ENCODE measurements at places on chromosomes 5 and 9.

DNA sequence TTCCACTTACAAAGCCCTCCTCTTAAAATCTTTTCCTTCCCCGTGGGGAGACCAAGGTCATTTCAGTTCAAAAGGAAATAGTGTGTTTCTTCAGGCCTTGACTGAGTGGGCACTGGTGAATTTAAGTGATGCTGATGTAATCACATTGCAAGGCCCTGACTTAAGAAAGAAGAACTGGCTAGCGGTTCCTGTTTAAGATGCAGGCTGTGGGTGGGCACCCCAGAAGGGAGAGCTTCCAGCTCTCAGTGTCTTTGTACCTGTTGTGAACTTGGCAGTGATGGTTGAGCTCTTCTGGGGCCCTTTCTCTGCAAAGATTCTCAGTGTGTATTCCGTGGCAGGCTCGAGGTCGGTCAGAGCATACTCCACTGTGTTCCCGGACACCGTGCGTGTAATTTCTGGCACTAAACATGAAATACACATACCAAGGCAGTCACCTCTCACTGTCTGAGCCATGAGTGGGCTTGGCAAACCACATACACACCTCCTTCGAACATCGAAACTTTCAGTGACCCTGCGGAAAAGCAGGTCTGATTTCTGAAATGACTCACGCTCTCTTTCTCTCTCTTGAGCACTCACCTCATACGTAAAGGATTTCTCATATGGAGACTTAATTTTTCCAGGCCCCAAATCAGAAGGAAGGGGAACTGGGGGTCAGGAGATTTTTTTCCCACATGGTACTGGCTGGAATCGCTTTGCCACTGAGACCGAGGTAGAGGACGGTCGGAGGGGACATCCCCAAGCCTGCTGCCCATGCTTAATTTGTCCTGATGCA is 81.9 kb downstream of the TNC start:
- DNase-seq, result no peak

DNA sequence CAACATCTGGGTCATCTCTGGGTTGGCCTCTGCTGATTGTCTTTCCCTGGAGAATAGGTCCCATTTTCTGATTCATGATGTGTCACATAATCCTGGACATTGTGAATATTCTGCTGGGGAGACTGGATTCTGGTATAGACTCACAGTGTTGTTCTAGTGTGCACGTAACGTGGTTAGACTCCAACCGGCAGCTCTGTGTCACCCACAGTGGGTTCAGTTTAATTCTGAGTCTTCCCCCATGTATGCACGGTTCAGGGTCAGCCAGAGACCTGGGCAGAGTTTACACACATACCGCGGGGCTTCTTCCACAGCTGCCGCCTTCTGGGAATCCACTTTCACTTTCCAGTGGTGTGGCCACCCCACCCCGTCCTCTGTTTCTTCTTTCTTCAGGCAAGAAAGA is 38.0 kb upstream of the LRRC14B start:
- no peak for DNase-seq

DNA sequence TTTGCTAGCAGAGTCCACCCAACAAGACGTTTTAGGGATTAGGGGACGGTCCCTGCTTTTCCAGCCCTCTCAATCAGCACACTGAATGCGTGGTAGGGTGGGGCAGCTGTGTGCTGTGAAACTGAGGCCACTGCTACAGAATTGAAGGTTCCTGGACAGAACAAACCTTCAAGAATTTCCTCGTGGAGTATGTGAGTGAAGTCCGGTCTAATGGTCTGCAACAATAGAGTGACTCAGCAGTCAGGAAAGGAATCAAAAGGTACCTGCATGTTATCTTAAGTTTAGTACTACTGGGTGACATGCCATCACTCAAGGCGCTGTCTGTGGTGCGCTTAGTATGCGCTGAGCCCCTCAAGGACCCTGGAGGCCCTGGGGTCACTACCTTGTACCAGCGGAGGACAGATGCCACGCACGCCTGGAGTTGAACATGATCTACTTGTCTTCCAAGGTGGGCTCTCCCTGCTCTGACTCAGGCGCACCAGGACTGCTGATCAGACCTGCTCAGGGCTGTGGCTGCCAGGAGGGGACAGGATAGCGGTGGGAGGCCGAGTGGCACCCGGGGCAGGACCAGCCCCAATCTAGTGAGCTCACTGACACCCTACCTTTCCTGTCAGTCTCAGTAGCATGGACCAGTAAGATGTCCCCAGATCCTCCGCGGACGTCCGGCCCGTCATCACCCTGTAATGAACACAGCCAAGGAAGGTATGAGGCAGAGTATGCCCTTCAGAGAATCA is 50.5 kb downstream of the PRRT1B start:
- no peak for DNase-seq

GRCh38 chr9:80093695-80094094 is 521.9 kb downstream of the TLE4 start:
- no peak for DNase-seq

DNA sequence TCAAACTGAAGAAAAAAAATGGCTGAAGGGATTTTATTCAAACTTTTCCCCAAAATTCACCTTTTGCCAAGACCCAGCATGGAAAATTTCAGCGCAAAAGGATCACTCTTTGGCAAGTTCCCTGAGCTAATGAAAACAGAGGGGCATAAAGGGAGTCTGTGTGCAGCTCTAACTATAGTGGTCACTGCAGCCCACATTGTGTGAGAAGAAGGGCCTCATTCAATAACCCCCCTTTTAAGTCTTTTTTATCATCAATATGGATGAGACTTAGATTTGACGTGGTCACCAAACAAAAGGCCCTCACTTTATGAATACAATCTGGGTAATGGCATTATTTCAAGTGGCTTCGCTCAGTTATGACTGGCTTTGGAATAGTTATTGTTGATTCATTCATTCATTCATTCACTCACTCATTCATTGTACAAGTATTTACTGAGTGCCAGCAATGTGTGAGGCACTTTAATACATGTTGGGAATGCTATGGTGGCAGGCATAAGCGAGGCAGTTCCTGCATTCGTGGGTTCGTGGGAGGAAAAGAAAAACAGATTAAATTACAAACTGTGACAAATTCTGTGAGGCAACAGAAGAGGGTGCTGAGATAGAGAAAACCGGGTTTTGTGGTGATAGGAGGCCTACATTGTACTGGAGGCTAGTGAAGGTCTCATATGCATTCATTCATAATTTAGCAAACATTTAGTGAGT is 145.7 kb upstream of the KLF4 start:
- DNase-seq, result no peak

DNA sequence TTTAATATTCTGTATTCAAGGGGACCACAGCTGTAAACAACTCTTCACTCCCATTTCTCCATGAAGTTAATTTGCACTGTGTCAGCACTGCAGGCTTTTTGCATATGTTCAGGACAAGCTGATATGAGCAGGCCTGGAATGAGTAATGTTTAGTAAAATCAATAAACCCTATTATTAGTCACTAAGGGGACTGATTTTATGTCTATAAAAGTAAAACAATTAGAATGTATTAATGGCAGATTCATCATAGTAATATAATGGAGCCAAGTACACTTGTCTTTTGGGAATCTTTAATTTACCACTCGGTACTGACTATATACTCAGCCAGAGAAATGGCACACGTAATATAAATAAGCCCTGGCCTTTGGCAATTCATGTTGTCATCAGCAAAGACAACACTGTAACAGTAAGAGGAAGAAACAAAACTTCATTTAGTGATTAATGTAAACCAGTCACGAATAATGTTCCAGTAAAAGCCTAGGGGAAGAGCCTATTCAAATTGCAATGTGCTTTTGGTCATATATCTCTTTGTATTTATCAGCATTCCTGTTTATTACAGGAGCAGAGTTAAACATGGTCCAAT is 111.6 kb downstream of the ZNF608 start:
- DNase-seq, result no peak

- DNase-seq, result no peak
These were observed 61.1 kb downstream of the MLANA start for GRCh38 chr9:5951686-5952211.

DNA sequence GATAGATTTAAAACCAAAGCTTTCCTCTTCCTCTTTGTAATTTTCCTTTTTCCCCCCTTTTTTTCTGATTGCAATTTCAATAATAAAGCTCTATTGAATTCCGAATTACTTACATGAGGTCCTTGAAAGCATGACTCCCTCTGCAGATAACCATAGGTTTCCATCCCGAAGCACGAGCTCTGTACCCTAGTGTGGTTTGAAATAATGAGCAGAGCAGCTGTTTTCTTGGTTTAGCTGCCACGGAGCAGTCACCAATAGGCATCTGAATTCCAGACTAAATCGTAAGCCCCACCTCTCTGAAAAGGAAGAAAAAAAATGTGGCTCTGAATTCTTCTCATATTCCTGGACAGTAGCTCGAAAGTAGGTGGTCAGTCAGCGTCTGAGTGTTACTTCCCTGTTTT is 18.5 kb upstream of the GNE start:
- no peak for DNase-seq

DNA sequence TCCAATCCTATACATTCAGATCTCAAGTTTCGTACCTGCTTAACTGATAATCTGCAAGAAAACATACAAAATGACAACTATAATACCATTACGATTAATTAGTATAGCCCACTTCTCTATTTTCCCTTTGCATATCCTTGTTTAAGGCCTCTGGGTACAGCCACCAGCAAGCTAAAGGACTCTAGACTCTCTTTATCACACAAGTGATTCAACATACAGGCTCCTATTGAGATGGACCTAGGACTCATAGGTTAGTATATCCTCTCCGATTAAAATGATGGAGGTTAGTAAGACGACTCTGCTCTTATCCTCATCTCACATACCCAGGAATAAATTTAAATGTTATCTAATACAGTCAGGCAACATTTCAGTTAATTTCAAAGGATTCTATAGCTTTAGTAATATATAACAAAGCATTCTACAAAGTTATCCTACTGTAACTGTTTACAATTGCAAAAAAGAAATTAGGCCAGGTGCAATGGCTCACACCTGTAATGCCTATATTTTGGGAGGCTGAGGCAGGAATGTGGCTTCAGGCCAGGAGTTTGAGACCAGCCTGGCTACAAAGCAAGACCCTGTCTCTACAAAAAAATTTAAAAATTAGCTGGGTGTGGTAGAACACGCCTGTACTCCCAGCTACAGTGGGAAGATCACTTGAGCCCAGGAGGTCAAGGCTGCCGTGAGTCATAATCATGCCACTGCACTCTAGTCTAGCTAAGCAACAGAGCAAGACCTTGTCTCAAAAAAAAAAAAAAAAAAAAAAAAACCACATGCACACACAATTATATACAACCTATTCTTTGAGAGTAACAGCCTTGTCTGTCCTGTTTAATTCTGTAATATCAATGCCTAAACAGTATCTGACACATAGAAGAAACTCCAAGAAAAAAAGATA is 15.4 kb downstream of the HAUS6 start:
- peak; percentile 71 for DNase-seq

- no peak for DNase-seq
These were observed 44.8 kb downstream of the ABCA1 start for GRCh38 chr9:104883169-104883568.

- DNase-seq, result no peak
These were observed 15.0 kb upstream of the HSPB3 start for GRCh38 chr5:54440456-54440893.

- DNase-seq, result no peak
These were observed 248.3 kb downstream of the FSTL4 start for GRCh38 chr5:133363807-133364587.

DNA sequence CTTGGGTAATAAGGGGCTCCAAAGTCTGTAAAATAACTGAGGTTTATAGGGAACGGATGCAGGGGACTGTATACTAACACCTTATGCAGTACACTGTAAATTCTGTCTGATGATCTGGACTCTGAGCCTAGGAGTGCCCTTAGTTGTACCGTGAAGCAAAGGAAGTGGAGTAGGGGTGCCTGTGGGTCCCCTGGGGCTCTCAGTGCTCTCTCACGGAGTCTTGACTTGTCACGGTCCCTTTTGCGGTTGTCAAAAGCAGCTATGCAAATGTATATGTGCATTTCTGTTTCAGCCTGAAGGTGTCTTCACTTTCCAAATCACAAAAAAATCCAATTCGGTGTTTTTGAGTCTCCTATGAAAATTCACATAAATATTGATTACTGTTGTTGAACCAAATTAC is 17.8 kb downstream of the DMRT1 start:
- DNase-seq, result no peak

DNA sequence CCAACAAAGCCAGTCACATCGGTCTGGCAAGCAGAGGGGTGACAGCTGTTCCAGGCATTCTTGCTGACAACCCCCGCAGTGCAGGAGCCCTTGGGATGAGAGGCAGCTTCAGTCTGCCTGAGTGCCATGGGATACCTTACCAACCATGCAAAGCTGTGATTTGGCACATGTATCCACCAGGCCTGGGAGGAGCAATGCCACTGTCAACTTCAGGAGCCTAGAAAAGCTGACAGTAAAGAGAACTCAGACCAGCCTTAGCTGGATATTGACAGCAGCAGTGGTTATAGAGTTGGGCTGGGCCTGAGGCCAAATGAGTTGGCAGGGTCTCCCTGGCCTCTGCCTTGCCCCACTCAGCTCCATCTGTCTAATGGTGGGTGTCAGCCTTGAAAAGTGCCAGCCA is 10.1 kb upstream of the PLPPR1 start:
- DNase-seq, result no peak

GRCh38 chr5:107514305-107514704 is 156.4 kb downstream of the EFNA5 start:
- DNase-seq, result no peak

- peak; percentile 9 for DNase-seq
These were observed 57.3 kb downstream of the MED10 start for GRCh38 chr5:6321078-6321477.

- DNase-seq, result no peak
These were observed 22.4 kb upstream of the LTC4S start for GRCh38 chr5:179771311-179771895.

- no peak for DNase-seq
These were observed 14.9 kb downstream of the NR2F1-AS1 start for GRCh38 chr5:93566091-93566490.

- DNase-seq, result no peak
These were observed 7.2 kb downstream of the C1QTNF2 start for GRCh38 chr5:160363211-160363610.

- no peak for DNase-seq
These were observed 64.7 kb downstream of the BARX1 start for GRCh38 chr9:93890436-93890935.

All from hematopoietic multipotent progenitor cell treated with erythropoietin and hydrocortisone succinate and interleukin-3 and kit ligand, for 15 days (in vitro differentiated cells).